ENCODE measurements at places on chromosomes 11 and 22. TPM values are rescaled to one million over a fixed set of nuclear protein-coding genes. Genes with fewer than 3 reads are reported as not detected.

MIOX gene
- not detected for total RNA-seq

PRRG4 gene
- not detected for total RNA-seq

KDM4D gene
- total RNA-seq: 0.56 TPM

DNA sequence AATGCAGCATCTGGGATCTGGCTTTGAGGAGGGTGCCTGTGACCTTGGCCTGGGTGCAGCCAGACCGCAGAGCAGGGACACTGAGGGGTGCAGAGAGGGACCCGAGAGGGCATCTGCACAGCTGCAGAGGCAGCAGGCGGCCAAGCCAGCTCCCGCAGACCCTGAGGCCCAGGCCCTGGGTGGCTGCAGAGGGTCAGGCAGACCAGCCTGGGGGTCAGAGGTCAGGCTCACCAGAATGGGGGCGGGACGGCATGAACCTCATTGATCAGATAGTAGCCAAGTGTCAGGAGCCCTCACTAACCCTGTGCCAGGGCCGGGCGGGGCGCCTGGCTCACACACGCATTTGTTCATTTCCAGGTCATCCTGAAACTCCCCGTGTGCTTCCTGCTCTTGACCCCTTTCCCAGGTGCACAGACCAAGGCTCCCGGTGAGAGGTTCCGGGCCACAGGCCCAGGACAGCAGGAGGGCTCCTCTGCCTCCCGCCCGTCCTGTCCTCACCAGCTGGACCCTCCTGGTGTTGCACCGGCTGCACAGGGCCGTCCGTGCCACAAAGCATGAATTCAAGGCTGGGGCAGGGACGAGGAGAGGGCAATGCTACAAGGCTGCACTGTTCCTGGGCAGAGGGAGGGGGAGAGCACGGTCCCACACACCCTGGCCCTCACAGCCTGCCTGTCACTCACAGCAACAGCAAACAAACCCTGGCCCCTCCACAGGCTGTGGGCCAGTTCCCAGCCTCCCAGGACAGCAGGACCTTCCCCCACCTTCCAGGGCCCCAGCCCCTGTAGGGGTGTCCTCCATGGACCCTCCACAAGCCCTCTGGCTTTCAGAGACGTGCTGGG is 3.3 kb downstream of the RTN4R start:
- no peak for DNase-seq
- H3K4me1 ChIP-seq: no peaks in the 10 kb centered on the region

DNA sequence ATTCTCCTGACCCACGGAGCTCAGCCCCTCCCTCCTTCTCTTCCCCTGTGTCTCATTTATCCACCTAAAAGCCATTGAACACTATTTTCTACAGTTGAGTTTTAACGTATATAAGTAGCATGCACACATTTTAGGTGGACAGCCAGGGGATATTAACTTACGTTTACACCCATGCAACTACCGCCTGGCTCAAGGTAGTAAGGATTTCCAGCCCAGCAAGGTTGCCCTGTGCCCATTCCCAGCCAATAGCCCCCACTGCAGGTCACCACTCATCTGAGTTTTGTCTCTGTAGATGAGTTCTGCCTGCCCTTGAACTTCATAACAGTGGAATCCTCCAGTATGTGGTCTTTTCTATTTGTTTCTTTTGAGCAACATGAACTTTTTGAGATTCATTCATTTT is 65.4 kb downstream of the SMIM38 start:
- no peak overlapping the region for H3K4me3 ChIP-seq
- DNase-seq: no peak
- H3K27ac ChIP-seq: no peak overlapping the region
- H3K4me1 ChIP-seq: peaks cover 5% of the 10 kb centered on the region

GRCh38 chr11:2216400-2217064 is 44.9 kb upstream of the TH start:
- no peaks in the 10 kb centered on the region for H3K4me1 ChIP-seq
- H3K36me3 ChIP-seq: no peaks in the 10 kb centered on the region
- H3K27ac ChIP-seq: no peak overlapping the region
- peaks cover 32% of the 10 kb centered on the region for H3K27me3 ChIP-seq
- no peak for DNase-seq

- no peak overlapping the region for H3K27ac ChIP-seq
- H3K4me1 ChIP-seq: no peaks in the 10 kb centered on the region
These were observed 569.9 kb upstream of the CADM1 start for GRCh38 chr11:116073854-116074837.
